Activated CD8-positive, alpha-beta memory T cell treated with anti-CD3 and anti-CD28 coated beads, Interleukin-2, amount 50 U/mL, for 4 hours (primary cell): ENCODE measurements at places on chromosomes 13 and 19.
A peak's percentile ranks its signal among the peaks of the same experiment; 100 is the strongest.

- no peak for DNase-seq
Measured at GRCh38 chr19:16940626-16941025, 51.8 kb downstream of the F2RL3 start.

GRCh38 chr19:53927739-53928138, 18.7 kb downstream of the CACNG7 start:
- DNase-seq = peak; percentile 27

DNA sequence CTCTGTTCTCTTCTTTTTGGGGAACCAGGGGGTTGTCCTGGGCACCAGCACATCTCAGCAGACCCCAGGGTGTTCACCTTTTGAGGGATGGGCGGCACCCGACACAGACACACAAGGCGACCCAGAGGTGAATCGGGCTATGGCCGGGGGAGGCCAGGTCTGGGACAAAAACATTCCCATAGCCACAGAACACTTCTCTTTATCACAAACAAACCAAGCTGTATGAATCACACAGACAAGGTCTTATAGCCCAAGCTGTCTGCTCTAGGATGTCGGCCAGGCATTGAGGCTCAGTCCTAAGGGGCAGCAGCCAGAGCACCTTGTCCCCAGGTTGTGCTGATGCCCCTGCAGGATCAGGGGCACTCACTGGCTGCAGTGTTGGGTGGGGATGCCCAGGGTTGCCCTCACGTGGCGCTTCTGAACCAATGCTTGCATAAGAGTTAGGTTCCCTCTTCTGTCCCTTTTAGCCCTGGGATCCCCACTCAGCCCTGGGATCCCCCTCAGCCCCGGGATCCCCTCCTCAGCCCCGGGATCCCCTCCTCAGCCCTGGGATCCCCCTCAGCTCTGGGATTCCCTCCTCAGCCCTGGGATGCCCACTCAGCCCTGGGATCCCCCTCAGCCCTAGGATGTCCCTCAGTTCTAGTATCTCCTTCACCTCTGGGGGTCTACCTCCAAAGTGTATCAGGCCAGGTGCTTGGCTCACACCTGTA, 26.9 kb downstream of the MAU2 start:
- DNase-seq = no peak

DNA sequence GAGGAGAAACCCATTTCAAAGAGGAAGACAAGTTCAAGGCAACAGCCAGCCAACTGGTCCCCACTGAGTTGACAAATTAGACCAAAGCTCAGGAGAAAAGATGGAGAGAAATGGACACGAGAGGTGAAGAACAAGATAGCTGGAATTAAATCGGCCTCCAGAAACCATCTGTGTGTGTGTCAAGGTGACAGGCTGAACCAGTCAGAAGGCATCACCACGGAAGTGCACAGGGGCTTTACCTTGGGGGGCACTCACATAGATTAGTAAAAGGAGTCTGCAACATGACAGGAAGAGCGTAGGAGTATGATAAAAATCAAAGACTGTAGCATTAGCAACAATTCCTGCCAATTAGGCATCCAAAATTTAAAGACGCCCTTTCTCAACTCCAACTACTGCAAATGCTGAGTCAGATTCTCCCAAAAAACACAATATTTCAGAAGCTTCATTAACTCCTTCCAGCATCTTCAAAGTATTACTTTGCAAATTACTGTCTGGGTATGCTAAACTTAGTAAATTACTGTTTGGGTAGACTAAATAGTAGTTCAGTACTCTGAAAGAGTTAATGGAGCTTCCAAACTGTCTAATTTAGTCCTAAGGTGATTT, 66.2 kb downstream of the FOXO1 start:
- DNase-seq = peak; percentile 45

DNA sequence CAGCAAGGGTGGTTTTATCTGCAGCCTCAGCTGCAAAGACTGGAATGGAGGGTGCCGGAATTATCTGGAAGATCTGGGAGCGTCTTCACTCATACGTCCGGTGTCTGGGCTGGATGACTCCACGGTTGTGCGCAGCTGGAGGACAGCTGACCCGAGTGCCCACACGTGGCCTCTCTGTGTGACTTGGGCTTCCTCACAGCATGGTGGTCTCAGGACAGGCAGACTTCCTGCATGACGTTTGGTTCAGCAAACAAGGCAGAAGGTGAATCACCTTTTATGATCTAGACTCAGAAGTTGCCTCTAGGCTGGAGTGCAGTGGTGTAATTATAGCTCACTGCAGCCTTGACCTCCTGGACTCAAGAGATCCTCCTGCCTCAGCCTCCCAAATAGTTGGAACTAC, 33.2 kb downstream of the CACNG6 start:
- DNase-seq = no peak

GRCh38 chr19:23769691-23770468, 11.2 kb upstream of the ZNF681 start:
- no peak for DNase-seq

DNA sequence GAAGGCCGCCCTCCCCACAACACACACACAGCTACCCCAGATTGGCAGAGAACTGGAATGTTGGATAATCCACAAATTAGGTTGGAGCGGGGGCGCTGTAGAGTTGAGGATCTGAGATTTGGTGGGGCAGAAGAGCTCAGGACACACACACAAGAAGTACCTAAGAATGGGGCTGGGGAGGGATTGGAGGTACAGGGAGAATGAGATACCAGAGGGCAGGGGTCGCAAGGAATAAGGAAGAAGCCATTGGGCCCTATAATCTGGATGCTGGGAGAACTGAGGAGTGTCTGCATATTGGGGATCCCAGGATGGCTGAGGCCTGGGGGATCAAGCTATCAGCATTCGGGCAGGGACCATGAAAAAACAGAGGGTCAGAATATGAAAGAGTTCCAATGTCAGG, 11.5 kb downstream of the SYT3 start:
- DNase-seq = no peak

- no peak for DNase-seq
Measured at GRCh38 chr19:54587026-54587425, 6.4 kb upstream of the LILRA1 start.
